ENCODE measurements at places on chromosomes 6 and 20.

- no peak for DNase-seq
Measured at GRCh38 chr6:20692023-20692422, 157.8 kb downstream of the CDKAL1 start.

DNA sequence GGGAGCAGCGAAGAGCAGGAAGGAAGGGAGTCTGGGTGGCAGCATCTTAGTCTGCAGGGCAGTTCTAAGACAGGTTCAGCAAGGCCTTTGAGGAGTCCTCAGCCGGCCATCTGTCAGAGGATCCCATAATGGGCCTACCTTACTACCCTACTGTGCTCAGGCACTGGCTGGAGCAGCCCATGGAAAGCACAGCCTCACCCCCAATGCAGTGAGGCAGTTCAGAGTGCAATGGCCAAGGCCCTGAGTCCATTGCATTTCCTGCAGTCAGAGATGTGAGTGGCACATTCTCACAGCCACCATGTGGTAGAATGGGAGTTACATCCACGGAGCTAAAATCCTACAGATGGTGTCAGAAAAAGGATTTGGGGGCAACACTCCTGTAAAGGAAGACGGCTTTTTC lies 19.4 kb upstream of the OVOL2 start:
- DNase-seq = no peak

GRCh38 chr6:113959235-113959634 lies 11.7 kb downstream of the HDAC2 start:
- no peak for DNase-seq

DNA sequence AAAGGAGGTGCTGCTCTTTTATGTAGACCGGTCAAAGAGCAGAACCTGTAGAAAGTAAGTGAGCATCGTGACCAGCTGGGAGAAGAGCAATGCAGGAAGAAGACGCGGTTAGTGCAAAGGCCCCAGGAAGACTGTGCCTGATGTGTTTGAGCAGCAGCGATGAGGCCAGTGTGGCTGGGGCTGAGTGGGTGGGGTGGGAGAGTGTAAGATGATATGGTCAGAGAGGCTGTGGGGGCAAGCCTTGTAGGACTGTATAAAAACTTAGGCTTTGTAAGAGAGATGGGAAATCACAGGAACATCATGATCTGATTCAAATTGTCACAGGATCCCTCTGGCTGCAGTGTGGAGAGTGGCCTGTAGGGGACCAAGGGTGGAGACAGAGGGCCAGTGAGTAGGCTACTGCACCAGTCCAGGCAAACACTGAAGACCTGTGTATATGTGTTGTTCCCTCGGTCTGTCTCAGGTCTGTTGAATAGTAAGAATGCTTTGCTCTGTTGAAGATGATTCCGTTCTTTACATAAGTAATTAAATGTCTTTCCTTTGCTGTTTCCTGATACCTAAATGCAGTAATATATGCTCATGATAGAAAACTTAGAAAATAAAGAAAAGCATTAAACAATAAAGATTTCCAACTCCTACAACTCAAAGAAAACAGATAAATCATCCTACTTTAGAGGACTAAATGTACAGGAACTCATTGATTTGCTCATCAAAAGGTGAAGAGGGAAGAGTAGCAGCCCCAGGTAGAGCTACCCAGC lies 23.6 kb upstream of the WFDC2 start:
- no peak for DNase-seq

DNA sequence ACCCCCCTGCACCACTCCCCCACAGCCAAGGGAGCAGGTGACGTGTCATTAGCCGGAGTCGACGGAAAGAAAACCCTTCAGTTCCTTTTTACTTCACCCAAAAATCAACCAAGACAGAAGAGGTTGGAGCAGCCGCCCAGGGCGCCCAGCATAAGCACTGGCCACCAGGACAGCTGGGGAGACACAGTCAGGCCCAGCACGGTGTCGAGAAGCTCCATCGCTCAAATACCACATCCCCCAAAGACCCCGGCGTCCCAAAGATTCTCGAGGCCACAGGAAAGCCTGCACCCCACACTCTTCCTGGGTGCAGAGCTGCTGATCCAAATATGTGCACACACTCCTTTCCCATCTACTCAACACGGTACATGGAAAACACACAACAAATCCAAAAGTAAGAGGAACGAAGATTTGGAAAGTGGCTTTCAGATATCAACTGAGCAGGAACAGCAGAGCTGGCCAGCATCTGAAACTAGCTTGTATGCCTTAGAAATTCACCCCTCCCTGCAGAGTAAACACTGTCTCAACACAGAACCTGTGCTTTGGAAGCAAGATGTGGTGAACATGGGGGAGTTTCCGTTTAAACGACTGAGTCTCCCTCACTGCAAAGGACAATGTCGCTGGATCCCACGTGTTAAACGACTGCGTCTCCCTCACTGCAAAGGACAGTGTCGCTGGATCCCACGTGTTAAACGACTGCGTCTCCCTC lies 54.6 kb downstream of the DLL1 start:
- DNase-seq = no peak

- DNase-seq = no peak
Measured at GRCh38 chr6:100023798-100024197, 29.8 kb upstream of the MCHR2 start.

- peak; percentile 2 for DNase-seq
Measured at GRCh38 chr20:5448449-5449118, 131.8 kb upstream of the PROKR2 start.

GRCh38 chr6:150315626-150316025 lies 53.2 kb upstream of the IYD start:
- DNase-seq = no peak

- DNase-seq = no peak
Measured at GRCh38 chr6:367298-367794, 24.2 kb upstream of the IRF4 start.

GRCh38 chr20:16405254-16405653 lies 168.0 kb downstream of the KIF16B start:
- DNase-seq = no peak

DNA sequence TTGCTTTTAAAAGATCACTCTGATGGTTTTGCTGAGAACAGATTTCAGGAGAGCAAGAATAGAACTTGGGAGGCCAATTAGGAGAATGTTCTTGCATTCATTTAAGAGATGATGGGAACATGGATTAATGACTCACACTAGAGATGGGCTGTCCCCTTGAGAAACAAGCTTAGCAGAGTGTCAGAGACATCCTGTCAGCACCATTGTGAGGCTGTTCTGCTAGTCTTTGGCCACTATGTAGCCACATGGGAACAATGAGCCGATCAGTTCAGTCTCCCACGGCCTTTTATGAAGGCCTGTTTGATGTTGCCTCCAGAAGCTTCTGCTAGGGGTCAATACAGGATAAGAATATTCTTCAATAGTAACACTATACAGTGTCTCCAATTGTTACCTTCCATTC lies 113.0 kb upstream of the EYA4 start:
- DNase-seq = no peak

- DNase-seq = peak; percentile 51
Measured at GRCh38 chr6:36386495-36387439, 702 bp downstream of the ETV7 start.

- peak; percentile 51 for DNase-seq
Measured at GRCh38 chr6:150276937-150277742, 91.7 kb upstream of the IYD start.
